GM12878 (cell line): ENCODE measurements at places on chromosomes 7 and 10. TPM values are rescaled to one million over a fixed set of nuclear protein-coding genes. Genes with fewer than 3 reads are reported as not detected.

PSTK gene
- total RNA-seq = 3.2 TPM in 2 replicates

SAMD9L gene
- 29.9 and 34.7 TPM in 2 replicates for total RNA-seq

GRCh38 chr7:130996833-130997231 lies 262.8 kb upstream of the KLF14 start:
- DNase-seq = no peak

DNA sequence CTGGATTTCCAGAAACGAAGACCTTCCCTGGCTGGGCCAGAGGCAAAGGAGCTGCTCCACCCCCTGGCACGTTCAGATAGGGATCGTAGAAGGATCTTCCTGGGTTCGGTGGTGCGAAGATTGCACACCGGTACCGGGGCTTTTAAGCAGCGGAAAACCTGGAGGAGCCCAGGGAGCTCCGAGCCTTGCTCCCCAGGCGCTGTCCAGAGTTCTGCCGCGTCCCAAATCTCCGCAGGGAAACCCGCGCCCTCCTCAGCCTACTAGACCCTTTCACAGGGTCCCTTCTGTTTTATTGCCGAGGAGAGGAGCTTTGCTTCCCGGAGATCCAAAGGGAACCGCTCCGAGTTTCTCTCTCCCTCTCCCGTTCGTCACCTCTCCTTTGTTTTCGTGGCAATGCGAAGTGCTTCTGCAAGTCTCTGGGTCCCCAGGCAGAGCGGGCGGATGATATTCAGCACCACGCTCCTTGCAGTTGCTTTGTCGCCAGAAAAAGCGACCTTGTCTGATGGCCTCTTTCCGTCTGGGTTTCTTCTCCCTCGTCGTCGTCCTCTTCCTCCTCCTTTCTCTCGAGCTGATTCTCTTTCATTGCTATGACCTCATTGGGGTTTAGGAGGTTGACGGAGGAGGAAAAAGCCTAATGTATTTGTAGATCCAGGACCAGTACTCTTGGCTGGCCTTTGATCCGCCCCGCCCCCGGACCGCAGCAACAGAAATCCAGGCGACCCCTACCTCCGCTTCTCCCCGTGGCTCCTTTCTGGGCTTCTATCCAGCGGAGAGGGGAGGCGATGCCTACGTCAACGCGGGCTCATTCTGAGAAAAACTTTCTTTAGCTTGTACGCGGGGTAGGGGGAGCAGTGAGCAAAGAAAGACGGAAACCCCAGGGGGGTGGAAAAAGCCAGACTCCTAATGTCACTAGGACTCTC lies at the start of gene TMEM196:
TMEM196 (minus strand) TSS at position 777 of the 920 bp plus-strand sequence. CDS start 921 bp downstream, outside the sequence.
- no peak for DNase-seq

GRCh38 chr7:115249080-115249479 lies 327.2 kb downstream of the MDFIC start:
- DNase-seq = no peak

GRCh38 chr10:4511509-4511908 lies 314.5 kb upstream of the AKR1E2 start:
- DNase-seq = no peak

SPDYE8 gene
- total RNA-seq = not detected in 2 replicates

GNGT1 gene
- total RNA-seq = not detected in 2 replicates

DNA sequence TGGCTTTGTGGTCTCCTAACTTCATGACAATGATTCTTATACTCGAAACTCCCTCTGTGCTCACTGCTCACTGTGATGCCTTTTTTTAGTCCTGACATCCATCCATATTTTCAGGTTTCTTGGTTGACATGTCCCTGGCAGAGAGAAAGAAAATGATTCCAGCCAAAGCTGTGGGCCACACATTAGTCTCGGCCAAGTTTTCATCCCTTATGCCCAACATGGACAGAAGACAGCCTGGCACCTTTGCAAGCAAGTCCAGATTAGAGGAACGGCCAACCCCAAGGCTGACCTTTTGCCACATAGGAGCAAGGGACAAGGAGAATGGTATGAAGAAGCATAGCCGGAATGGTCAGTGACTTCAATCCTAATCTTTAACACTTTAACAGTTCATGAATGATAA lies 8.7 kb upstream of the OPALIN start:
- no peak for DNase-seq

VPS37D gene
- total RNA-seq = 0.21 and 0.27 TPM in 2 replicates

DNA sequence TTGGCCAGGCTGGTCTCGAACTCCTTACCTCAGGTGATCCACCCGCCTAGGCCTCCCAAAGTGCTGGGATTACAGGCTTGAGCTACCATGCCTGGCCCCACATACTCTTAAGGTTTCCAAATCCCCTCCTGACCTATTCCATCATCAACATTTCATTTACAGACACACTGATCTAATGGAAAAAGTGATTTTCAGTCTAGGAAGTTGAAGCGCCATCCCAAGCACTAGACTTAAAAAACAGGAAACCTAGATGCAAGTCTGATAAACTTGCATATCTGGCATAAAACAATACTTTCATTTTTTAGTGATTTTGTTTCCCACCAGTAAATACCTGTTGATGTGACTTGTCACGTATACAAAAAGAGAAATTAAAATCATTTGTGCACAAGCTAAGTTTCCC lies 44.0 kb downstream of the DNMBP start:
- no peak for DNase-seq

SPDYE16 gene
- total RNA-seq = 0.26 TPM in 1 of 2 replicates, not detected in the other

PPP1R17 gene
- total RNA-seq = not detected in 2 replicates

GRCh38 chr7:109950256-109950655 lies 1140.7 kb upstream of the LRRN3 start:
- no peak for DNase-seq

DBF4 gene
- 56.6 and 60.1 TPM in 2 replicates for total RNA-seq

DNA sequence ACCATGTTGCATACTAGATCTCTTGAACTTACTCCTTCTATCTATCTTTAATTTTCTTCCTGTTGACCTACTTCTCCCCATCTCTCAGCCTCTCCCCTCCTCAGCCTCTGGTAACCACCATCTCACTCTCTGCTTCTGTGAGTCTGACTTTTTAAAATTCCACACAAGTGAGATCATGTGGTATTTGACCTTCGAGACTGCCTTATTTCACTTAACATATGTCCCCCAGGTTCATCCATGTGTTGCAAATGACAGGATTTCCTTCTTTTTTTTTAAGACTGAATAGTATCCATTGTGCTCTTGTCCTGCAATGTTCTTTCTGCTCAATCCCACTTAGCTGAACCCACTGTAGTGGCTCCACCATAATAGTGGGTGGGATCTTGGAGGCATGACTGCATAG lies 51.4 kb upstream of the DNAJC1 start:
- no peak for DNase-seq

GRCh38 chr7:11177793-11178192 lies 204.1 kb downstream of the PHF14 start:
- no peak for DNase-seq

- no peak for DNase-seq
Observed at GRCh38 chr7:47502240-47502877, 79.6 kb downstream of the TNS3 start.

GRCh38 chr10:28139138-28139537 lies 140.3 kb upstream of the ODAD2 start:
- no peak for DNase-seq

DNA sequence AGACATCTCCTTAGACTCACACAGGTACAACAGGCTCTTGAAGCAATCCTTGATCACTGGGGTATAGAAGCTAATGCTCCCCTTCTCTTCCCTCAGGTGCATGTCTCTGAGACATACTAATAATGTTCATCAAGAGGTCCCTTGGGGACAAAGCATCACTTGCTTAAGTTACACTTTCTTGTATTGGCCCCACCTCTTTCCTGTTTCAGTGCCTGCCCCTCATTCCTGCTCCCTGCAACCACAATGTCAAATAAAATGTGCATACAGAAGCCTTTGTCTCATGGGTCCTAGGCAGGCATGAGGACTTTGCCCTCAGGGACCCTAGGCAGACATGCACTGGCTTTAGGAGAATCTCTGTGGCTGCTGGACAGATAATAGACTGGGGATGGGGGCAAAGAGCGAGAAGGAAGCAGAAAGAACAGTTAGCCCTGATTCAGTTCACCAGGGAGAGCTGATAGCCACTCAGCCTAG lies 175.0 kb upstream of the NPY start:
- no peak for DNase-seq

- no peak for DNase-seq
Observed at GRCh38 chr10:78879621-78880020, 189.1 kb upstream of the ZMIZ1 start.

MYO1G gene
- total RNA-seq = 224 and 232 TPM in 2 replicates

DNA sequence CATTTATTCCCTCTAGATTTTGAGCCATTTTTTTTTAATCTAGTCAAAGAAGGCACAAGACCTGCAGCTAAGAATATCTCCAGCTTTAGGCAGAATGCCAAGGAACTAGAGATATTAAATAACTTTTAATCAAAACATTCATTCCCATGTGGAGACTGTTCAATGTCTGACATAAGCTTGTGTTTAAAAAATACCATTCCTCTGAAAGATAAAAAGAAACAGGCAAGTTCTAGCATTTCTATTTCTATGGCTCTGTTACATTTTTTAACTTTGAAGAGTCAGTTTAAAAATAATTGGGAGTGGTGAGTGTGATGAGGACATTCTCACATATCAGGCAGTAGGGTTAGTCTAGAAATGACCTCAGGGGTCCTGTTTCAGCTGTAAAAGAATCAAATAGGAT lies 48.0 kb downstream of the RHOBTB1 start:
- DNase-seq = no peak
